ENCODE measurements at places on chromosomes 1 and 21.

DNA sequence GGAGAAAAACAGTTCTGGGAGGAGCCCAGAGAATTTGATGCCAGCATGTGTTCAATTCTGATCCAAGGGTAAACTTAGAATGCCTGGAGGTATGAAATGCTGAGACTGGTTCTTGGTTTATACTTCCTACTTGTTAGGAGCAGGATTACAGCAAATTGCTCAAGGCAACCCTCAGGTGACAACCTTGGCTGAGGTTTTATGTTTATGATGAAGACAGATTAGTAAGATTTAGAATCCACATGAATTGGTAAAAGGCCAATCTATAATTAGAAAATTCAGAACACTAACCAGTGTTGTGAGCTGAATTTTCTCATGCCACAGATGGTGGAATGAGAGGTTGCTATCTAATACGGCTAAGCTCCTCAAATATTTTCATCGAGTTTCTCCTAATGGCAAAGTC, 235.3 kb upstream of the NRIP1 start:
- no peak for DNase-seq

DNA sequence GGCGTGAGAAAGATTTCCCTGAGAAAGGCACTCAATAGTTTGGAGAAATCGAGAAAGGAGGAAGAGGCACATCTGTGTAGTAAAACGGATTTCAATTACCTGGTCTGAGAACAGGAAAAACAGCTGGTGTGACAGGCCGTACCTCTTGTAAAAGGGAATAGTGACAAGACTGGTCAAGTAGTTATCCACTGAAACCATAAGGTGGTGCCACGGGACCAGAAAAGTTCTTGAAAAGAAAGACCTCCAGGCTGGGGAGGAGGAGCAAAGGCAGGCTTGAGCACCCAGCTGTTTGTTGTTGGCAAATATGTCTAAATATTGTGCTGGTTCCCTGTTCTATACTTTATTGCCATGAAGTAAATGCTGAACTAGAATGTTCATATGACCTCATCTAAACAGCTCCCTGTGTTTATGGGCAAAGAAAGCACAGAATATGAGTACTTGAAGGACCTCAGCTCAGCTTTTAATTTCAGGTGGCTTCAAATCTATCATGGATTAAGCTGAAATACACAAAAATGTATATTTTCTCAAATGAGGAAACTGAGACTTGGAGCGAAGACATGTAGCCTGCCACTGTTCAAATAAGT, 4.0 kb downstream of the HAO2 start:
- no peak for DNase-seq

GRCh38 chr1:1629430-1630190, 2.4 kb upstream of the MMP23B start:
- no peak for DNase-seq

- DNase-seq = no peak
Measured at GRCh38 chr21:45598109-45598508, 45.4 kb upstream of the PCBP3 start.

DNA sequence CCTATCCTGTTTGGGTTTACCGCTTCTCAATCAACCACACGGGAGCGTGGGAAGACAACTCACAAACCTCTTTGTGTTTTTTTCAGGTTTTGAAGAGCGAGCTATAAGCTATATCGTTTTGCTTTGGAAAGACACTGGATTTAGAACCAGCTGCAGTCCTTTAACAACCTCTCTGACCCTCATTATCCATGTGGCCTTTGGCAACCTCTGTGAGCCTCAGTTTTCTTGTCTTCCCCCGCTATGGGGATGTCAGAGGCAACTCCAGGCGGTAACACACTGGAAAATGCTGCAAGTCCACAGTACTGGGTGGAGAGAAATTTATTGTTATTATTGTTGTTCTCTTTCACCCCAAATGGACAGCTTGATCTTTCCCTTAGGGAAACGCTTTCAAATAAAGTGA, 100.0 kb downstream of the ETS2 start:
- DNase-seq = no peak

All from NCI-H1092 (cell line).